ENCODE measurements at places on chromosomes 3 and 15. TPM values are rescaled to one million over a fixed set of nuclear protein-coding genes. Genes with fewer than 3 reads are reported as not detected.

The SEMA3F gene
- total RNA-seq, result 44.7 TPM

The CCDC80 gene
- 148 TPM for total RNA-seq

The PARP3 gene
- 24.6 TPM for total RNA-seq

The RAB5A gene
- total RNA-seq, result 68.9 TPM

The NTRK3 gene
- total RNA-seq, result 3.5 TPM

The CLRN1 gene
- total RNA-seq, result not detected

The P2RY14 gene
- total RNA-seq, result 5.7 TPM

The TM4SF1 gene
- 146 TPM for total RNA-seq

The CPB1 gene
- total RNA-seq, result 0.83 TPM

The CIP2A gene
- total RNA-seq, result 3.2 TPM

The CCR5 gene
- total RNA-seq, result 5.3 TPM

The TRPM1 gene
- total RNA-seq, result not detected

The SLC6A20 gene
- 4.2 TPM for total RNA-seq

The KLHL40 gene
- total RNA-seq, result not detected

The FAM3D gene
- total RNA-seq, result 5.8 TPM

The DLL4 gene
- 21.3 TPM for total RNA-seq

The MAGEL2 gene
- total RNA-seq, result 0.12 TPM

The ARPC4 gene
- 170 TPM for total RNA-seq

The P2RY12 gene
- 6.2 TPM for total RNA-seq

The C3orf20 gene
- total RNA-seq, result not detected

The SCG3 gene
- total RNA-seq, result 0.18 TPM

The UBP1 gene
- total RNA-seq, result 67.0 TPM

The CASR gene
- total RNA-seq, result not detected

The LYZL4 gene
- total RNA-seq, result not detected

The DPPA2 gene
- total RNA-seq, result not detected

The PTX3 gene
- total RNA-seq, result 3.2 TPM

The DNASE1L3 gene
- 12.0 TPM for total RNA-seq

The MYO5C gene
- total RNA-seq, result 74.7 TPM

The CADPS gene
- total RNA-seq, result 2.7 TPM

The BCL2A1 gene
- 124 TPM for total RNA-seq

The ALAS1 gene
- 103 TPM for total RNA-seq
